MV-4-11 (cell line): ENCODE measurements at places on chromosomes 12 and 14.

DNA sequence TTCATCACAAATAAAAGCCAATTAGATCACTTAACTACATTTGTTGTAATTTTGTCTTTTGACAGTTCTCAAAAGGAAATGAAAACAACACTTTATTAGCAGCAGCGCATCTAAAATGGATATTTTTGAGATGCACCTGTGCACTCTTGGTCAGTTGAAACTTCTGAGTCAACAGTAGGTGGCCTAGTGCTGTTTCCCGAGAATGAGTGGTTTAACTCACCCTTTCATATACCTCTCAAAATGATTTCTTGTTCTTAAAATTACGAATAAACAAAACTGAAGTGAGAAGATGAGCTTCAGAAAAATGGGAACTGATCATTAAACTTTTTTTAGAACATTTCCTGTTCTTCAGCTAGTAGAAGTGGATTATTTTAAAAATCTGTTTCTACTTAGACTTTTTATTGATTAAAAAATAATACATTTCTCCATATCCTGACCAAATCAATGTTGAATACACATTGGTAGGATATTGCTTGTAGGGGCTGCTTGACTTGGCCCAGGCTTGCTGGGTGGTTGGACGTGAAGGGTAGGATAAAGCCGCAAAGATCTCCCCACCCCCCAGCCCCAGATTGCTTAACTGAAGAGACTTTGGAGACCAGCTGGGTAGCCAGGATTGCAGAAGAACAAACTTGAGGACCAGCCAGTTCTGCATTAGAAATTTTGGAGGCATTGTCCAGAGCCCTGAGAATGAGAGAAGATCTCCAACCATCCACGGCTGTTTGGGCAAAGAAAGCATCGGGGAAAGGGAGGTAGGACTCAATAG lies 22.3 kb upstream of the STK38L start:
- DNase-seq = peak; percentile 77

GRCh38 chr14:79274641-79275291 lies 936.5 kb downstream of the DIO2 start:
- DNase-seq = no peak

- DNase-seq = peak; percentile 44
Observed at GRCh38 chr12:115922952-115923564, 354.4 kb downstream of the MED13L start.

DNA sequence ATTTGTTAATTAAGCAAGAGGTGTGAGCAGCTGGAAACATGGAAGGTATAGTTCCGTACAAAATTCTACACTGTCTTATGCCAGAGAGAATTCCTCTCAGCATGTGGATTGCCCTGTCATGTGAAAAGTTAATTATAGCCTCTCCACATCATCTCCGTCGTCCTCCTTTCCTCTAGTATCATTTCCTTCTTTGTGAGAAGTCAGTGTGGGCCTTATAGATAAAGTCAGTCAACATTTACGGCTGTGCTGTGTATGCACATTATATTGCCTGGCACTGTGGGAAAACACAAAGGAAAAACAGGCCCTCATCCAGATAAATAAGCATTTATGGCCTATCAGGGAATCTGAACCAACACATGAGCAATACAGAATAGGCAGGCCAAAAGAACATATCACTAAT lies 236.6 kb downstream of the SEC23A start:
- DNase-seq = peak; percentile 64

DNA sequence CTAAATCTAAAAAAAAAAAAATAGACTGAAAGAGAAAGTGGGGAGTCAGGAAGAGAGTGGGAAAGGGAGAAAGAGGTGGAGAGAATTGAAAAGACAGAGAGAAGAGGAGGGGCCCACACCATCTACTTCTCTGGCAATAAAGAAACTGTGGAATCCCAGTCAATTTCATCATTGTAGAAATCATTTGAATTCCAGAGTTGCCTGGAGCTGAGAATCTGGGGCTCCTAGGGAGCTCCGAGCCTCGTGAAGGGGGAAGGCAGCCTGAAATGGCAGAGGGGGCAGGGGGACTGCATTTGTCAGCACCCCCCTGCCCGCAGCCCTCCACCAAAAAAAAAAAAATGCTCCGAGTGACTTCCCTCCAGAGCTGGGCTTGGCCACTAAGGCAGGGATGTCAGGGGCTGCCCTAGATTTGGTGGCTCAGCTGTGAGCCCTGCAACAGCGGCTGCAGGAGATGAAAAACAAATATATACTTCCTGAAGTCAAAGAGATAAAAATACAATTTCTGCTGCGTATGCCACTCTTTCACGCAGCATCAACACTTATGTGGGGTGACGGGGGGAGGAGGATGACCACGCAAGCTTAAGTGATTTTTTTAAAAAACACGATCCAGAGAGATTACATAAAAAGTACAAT lies 80.5 kb downstream of the BCL11B start:
- no peak for DNase-seq

GRCh38 chr12:30450872-30451271 lies 244.8 kb downstream of the IPO8 start:
- DNase-seq = peak; percentile 5

GRCh38 chr12:101436136-101436535 lies 28.6 kb upstream of the ARL1 start:
- DNase-seq = no peak

GRCh38 chr12:111211910-111212757 lies 156.8 kb downstream of the PHETA1 start:
- no peak for DNase-seq

DNA sequence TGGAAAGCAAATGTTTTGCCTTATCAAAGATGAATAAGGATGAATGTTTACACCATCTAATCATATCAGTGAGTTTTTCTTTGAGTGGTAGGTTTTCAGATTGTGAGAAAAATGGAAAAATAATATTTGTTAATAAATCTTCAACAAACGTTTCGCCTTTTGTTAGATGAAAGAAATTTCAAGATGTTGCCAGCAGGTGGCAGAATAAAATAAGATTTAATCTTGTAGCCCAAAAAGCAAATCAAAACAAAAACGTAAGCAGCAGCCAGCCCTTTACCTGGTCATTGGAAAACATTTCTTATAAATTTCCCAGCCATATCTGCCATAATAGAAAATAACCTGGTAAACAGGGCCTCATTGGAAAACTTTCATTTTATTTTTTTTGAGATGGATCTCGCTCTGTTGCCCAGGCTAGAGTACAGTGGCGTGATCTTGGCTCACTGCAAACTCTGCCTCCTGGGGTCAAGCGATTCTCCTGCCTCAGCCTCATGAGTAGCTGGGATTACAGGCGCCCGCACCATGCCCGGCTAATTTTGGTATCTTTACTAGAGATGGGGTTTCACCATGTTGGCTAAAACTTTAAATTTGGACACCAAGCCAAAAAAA lies 15.4 kb upstream of the TMEM120B start:
- peak; percentile 15 for DNase-seq

- DNase-seq = no peak
Observed at GRCh38 chr14:74634964-74635363, 22.9 kb upstream of the LTBP2 start.

DNA sequence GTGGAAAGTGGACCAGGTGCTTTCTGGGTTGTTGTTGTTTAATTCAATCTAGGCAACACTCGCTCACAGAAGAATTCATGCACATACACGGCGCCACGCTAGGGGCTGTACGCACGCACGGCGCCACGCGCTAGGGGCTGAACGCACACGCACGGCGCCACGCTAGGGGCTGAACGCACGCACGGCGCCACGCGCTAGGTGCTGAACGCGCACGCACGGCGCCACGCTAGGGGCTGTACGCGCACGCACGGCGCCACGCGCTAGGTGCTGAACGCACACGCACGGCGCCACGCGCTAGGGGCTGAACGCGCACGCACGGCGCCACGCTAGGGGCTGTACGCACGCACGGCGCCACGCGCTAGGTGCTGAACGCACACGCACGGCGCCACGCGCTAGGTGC lies 54.3 kb downstream of the NINJ2 start:
- DNase-seq = no peak

DNA sequence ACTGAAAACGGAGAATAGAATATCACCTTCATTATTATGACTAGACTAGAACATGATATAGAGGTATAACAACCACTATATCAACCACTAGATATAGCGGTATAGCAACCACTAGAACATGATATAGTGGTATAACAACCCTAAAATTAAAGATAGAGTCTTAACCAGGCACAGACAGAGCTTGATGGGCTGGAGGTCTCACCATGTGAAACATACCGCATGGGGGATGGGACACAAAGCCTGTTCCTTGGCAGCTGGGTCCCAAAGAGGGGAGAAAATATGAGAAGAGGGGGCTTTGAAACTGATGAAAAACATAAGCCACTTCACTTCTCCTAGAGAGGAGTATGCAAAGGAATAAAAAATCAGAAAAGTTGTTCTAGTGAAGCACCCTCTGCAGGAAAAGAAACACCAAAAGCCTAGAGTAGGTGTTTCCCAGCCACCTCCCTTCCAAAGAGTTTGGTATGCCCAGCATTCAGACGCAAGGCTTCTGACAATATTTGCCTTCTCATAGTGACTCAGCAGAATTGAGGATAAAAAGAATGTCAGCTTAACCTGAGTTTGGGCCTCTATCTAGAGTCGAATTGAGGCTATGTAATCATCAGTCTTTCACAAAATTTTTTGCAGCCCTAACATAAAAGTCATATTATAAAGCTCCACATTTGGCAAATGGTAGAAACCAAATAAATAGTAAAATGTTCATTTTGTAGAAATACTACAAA lies 316.4 kb downstream of the NOVA1 start:
- DNase-seq = no peak

DNA sequence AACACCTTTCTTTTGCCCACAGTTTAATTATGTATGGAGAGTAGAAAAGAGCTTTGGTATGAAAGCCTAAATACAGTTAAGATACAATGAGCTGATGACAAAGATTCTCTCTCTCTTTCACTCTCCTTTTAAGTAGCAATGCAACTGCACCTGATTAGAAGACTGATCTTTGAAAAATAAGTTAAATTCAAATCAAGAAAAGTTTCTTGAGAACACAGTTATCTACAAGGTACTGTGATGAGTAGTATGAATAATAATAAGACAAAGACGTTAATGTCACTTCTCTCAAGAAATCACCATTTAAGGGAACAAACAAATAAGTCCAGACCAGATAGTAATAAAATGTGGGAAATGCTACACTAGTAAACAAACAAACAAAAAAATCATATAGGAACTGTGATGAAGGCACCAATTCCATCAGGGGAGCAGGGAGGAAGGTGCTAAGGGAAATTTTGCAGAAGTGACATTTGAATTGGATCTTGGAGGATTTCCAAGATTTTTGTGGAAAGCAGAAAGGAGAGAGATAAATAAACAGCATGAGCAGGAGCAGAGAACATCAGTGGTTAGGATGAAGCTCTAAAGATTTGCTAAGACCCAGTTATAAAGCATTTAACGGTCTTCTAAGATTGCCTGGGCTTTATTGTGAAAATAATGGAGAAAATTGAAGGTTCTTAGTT lies 65.2 kb upstream of the STK38L start:
- no peak for DNase-seq

DNA sequence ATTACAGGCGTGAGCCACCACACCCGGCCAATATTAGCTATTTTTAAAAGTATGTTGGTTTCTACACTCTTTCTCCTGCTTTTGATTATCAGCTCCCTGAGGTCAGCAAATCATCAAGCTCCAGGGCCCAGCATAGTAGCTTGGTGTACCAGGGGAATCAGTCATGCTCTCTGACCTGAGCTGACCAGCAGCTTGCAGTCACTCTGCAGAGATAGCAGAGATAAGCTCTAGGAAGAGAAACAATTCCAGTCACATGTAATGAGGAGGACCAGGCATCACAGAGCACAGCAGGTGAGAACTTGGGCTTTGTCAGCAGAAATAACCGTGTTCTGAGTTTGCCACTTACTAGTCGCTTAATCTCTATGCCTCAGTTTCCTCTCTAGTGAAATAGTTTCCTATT lies 8.5 kb downstream of the PLEKHD1 start:
- DNase-seq = no peak

GRCh38 chr14:61335671-61336275 lies 14.4 kb downstream of the PRKCH start:
- no peak for DNase-seq

DNA sequence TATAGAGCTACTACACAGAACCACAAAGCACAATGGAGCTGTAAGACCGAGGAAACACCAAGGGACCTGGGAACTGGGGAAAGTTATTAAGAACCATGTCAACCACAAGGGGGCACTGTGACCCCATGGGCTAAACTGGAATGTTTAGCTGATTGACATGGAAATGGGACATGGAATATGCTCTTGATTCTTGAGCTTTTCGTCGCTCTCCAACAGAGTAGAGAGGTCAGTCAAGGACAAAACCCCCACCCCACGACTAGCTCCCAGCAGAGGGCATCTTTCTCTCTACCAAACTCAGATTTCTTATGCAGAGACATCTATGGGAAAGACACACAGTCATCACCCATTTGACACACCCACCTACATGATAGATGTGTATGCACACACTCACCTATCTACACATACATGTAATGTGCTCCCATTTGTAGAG lies 10.1 kb downstream of the NDRG2 start:
- peak; percentile 76 for DNase-seq
